ENCODE measurements at places on chromosomes 16 and 17.

DNA sequence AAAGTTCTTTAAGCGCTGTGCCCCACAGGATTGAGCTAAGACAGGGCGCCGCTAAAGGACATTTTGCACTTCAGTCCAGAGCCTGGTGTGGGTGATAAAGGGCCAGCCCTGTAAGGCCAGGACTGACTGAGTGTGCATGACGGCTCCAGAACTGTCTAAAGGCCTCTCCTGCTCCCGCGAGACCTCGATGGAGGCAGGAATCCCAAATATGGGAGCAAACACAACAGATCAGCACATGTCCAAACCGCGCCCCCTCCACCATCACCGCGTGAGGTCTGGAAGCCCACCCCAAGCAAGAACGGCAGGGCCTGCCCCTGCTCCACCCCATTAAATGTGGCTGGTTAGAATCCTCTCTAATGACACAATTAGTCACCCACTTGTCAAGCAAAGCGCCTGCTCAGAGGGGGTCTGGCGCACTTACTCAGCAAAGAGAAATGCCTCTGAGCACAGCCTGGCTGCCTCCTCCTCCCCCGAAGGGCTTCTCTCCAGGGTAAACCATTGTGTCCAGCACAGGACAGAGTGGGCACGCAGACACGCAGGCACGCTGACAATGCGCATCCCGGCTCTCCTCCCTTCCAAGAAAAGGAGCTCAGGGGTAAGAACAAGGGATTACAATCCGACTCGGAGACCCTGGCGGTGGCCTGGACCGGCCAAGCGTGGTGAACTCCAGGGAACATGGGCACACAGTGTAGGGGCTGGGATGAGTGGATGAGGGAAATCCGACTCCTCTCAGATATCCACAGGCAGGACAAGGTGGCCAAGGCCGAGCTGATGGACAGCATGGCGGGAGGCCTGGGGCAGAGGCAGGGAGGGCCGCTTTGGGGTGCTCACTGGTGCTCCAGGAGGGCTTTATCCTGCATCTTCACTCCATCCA is 1.5 kb downstream of the MXRA7 start:
- DNase-seq: no peak

DNA sequence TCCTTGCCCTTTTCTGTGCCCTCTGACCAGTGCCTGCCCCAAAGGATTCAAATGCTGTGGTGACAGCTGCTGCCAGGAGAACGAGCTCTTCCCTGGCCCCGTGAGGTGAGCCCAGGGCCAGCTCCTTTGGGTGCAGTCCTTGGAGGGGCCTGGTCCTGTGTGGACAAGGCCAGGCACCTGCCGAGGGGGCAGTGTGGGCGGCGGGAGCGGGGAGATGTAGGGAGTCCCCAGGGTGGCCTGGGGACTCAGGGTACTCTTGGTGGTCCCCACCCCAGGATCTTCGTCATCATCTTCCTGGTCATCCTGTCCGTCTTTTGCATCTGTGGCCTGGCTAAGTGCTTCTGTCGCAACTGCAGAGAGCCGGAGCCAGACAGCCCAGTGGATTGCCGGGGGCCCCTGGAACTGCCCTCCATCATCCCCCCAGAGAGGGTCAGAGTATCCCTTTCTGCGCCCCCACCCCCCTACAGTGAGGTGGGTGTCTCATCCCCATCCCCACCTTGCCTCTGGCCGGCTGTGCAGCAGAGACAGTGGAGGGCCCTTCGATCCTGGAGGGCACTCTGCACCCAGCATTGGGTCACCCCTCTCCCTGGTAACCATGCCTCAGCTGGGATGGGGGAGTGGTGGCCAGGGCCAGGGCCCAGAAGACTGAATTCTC is 4.4 kb downstream of the TMEM92 start:
- no peak for DNase-seq

DNA sequence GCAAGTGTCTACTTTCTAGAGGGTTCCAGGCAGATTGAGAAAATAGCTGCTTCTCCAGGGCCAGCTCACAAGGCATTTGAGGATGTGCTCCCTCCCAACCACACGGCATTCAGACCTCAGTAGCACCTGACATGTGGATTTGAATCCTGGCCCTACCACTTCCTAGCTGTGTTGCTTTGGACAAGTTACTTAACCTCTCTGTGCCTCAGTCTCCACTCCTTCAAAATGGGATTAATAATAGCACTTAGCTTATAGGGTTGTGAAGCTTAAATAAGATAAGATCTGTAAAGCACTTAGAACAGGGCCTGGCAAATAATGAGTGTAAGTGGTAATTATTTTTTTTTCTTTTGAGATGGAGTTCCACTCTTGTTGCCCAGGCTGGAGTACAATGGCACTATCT is 21.0 kb upstream of the NOMO2 start:
- no peak for DNase-seq

DNA sequence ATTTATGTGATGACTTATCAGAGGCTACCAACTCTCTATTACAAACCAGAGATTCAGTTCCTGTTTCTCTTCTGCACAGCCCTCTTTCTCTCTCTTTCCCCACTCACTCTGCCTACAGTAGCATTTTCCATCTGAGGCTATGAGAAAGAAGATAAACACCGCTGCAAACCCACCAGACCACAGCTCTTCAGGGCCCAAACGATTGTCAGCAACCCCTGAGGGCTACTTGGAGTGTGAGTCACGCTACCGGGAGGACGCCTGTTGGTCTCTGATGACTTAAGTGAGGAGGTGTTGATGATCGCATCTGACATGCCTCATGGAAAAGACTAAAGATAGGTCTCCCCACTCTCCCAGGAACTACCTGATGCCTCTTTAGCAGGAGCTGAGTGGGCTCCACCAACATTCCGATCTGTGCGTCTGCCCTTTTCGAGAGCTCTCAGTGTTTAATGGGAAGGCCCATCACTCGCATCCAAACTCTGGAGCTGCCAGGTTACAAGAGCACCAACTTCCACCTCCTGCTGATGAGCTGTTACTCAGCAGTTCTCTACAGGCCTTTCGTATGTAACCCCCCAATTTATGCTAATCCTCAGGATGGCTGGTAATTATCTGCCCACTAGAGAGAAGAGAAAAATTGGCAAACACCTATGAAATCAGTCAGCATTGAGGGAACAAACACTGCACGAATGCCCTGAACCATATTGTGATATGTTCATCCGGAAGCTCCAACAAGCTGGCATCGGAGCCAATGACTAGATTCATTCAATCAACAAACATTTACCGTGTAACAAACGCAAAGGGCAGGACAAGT is 9.2 kb downstream of the GRIN2A start:
- DNase-seq: no peak

DNA sequence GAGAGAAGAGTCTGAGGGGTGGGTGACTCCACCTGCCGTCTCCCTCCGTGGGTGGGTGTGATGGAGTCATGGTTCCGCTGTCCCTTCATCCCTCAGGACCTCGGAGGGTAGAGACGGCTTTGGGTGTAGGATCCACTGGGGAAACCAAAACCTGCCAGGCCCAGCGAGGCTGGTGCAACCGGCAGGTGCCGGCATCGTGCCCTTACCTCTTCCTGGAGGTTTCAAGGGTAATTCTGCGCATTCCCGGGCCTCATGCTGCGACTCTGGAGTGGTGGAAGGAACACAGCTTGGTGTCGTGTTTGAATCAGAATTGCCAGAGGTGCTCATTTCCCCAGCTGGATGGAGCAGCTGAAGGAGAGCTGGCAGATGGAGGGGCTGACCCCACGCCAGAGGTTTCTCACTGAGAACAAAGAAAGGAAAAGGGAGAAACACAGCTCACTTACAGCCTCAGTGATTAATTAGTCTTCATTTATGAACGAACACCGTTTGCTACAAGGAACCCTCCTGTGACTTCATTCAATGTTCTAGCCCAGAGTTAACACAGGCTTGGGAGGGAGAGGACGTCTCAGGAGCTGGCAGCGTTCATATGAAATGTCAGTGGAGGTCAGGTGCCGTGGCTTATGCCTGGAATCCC is 16.3 kb upstream of the ATP2A3 start:
- no peak for DNase-seq

Data from AML-193 (cell line).